ENCODE measurements at places on chromosomes 4 and X.

DNA sequence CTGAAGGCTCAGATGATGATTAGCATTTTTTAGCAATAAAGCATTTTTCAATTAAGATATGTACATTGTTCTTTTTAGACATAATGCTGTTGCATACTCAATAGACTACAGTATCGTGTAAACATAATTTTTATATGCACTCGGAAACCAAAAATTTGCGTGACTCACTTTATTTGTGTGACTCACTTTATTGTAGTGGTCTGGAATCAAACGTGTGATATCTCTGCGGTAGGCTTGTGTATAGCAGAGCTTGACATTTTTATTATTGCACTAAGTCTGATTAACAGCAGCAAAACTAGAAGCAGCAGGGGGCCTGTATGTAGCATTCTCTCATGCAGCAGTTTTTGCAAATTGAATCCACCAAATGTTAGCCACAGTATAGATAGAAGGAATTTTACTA lies 119.1 kb upstream of the PRDX4 start:
- peak; percentile 26 for DNase-seq

GRCh38 chrX:152165033-152165743 lies 26.8 kb upstream of the MAGEA10 start:
- DNase-seq, result no peak

- DNase-seq, result no peak
These were observed 39.5 kb upstream of the SMIM10L2A start for GRCh38 chrX:135382260-135382659.

DNA sequence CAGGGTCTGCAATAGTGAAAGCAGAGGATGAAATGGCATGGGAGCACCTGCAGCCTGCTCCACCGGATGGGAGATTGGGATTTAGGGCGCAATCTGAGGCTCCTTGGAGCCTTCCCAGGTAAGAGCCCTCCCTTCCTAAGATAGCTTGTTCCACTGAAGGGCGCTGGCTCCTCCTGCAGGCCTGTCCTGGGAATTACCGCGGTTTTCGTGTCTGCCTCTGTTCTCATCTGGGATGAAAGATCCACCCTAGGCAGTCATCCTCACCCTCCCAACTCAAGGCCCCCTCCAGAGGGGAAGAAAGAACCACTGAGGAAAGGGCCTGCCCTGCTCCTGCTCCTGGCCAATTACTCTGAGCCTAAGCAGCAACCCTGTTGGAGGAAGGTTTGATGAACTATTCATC lies 547.5 kb downstream of the SMARCA1 start:
- peak; percentile 11 for DNase-seq

DNA sequence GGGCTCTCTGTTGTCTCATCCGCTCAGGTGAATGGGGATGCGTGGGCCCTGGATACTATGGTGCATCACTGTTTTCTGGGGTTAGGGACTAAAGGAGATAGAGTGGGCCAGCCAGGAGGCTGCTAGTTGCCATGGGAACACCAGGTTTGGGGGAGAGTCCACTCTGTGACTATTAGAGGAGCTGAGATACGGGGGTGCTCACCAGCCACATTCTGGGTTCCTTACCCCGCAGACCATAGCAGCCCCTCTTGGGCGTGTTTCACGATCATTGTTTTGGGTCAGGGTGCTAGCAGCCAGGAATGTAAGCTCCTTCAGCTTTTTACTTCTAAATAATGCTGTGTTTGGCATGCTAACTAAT lies 4.6 kb downstream of the EFNB1 start:
- DNase-seq, result no peak

- peak; percentile 93 for DNase-seq
These were observed 134.2 kb downstream of the CHIC2 start for GRCh38 chr4:53929955-53930798.

GRCh38 chr4:106019771-106020170 lies 124.5 kb downstream of the NPNT start:
- DNase-seq, result peak; percentile 84

DNA sequence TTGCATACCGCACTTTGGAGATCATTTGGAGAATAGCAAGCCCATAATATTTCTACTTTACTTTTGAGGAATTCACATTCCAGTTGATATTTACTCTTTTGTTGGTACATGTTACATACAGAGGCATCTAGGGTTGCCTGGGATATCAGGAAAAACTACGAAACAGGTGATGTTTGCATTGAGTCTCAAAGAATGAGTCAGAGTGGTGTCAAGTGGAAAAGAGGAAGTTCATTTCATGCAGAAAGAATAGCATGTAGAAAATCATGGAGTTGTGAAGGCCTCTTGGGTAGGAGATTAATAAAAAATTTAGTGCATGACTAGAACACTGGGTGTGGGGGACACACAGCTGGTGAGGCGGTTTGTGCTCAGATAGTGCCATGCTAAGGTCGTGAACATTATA lies 33.5 kb upstream of the ELOVL6 start:
- no peak for DNase-seq

DNA sequence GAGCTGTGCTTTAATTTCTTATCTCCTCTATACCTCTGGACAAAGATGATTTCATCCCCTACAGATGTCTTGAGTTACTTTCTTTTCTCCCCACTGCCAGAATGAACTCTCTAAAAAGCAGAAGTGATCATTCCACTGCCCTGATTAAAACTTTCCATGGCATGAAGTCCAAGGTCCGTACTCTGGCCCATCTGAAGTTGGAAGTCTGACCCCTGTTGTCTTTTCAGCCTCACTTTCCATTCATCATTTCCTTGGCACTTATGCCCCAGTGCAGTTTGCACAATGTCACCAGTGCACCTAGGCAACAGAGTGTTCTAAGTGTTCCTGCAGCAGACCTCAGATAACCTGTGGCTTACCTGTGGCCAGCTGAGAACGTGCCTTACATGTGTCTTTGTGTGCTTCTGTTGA lies 242.4 kb downstream of the FRAS1 start:
- peak; percentile 26 for DNase-seq

All from fibroblast of skin of right biceps (primary cell).